ENCODE measurements at places on chromosomes 7 and 10. TPM values are rescaled to one million over a fixed set of nuclear protein-coding genes. Genes with fewer than 3 reads are reported as not detected.

DNA sequence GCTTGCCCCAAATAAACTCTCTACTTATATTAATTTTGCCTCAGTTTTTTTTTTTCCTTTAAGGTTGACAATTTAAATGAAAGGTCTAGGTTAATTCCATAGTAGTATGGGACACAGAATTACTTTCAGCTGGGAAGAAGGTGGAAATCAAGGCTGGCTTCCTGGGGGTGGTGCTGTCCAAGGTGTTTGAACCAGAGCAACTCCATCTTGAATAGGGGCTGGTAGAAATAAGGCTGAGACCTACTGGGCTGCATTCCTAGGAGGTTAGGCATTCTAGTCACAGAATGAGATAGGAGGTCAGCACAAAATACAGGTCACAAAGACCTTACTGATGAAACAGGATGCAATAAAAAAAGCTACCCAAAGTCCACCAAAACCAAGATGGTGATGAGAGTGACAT, 1190.8 kb upstream of the AUTS2 start:
- DNase-seq: no peak

- DNase-seq: no peak
Measured at GRCh38 chr7:27763983-27764508, 24.1 kb downstream of the TAX1BP1 start.

DNA sequence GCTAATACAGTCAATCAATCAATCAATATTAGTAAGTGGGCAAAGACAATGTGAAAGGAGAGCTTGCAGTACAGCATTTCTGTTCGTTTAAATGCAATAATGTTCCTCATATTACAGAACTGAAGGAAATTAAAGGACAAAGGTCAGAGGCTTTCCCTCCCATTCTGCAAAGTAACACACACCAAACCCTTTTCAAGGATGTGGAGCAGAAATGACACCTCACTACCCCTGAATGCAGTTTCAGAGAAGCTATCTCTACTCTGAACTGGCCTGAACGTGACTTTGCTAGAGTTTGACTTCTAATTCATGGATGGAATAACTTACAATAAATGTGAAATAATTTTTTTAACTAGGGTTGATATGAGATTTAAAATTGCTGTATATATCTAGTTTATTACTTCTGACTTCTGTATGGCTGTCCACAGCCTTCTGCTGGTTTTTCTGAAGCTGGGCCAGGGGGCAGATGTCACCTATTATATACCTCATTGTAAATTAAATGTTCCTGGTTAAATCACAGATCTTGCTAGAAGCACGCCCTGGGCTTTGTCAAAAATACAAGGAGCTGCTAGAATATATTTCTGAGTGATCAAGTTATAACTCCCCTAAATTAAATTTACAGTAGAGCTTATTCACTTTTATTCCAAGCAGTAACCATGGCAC, 156.9 kb upstream of the C7orf33 start:
- DNase-seq: no peak

DNA sequence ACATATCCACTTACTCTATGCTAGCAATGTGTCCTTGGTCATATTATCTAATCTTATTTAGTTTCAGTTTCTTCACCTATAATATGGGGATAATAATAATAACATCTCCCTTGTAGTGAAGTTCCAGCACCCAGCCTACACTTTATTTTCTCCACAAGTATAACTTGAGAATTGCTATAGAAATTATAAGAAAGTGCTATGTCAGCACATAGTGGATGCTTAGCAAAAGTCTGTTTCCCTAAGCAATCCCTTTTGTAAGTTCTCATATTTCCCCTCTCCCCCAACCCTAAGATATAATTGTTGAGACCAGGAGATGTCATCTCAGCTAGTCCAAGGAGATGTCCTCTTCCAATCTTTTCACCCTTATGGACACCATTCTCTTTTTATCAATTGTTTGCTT, 5.8 kb upstream of the TRUB1 start:
- no peak for DNase-seq

DNA sequence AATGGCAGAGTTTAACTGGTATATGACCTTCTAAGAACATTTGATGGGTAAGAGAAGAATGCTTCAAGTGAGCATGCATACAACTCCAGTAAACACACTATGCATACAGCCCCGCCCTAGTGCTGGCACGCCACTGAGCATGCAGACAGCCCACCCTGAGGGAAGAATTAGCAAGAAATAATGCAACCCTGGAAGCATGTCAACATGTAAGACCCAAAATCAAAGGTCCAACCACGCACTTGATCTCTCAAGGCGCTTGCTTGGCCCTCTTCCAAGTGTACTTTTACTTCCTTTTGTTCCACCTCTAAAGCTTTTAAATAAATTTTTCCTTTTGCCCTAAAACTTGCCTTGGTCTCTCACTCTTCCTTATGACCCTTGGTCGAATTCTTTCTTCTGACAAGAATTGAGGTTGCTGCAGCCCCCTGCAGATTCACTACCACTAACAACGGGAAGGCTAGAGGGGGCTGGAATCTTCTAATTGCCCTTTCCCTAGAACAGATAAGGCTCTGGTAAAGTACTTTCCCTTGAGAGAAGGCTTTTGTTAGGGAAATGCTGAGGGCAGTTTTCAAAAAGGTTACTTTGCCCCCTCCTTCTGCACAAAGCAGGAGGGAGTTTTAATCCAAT, 3.4 kb downstream of the FAM24B start:
- DNase-seq: no peak

DNA sequence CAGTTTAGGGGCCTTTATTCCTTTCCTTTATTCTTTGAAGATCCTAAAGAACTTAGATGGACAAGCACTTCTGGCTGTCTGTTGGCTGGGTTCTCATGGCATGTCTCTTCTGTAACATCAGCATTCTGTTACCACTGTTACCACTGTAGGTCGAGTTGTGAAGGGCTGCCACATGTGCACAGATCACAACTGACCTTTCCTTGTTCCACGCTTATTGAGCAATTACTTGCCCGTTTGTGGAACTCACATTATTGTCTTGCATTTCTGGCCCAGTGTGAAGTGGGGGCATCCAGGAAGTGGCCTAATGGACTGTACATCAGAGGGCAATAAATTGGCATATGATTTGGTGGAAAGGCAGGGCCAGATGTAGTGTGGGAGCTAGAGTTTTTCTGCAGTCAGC, 23.7 kb downstream of the GBF1 start:
- no peak for DNase-seq

The PTPRN2 gene
- 0.34 TPM for total RNA-seq

Data from CD4-positive, alpha-beta T cell (primary cell).